ENCODE measurements at places on chromosomes 5 and 9.

DNA sequence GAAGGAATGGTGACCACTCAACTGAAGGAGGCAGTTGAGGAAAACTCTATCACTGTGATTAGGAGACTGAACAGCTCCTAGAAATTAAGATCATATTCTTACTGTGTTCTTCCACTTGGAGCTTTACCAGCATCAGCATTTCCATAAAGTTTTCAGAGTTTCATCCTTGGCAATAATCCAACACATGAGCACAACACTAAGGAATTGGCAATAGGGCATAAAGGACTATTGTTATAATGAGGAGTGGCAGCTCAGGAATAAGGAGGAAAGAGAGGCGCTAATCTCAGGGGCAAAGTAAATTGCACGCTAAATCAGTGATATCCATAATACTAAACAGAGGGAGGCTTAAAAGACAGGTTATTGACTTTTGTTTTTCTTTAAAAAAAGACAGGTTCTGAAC lies 338.9 kb downstream of the EFNA5 start:
- DNase-seq: no peak

GRCh38 chr5:153919161-153919560 lies 119.5 kb downstream of the FAM114A2 start:
- no peak for DNase-seq

DNA sequence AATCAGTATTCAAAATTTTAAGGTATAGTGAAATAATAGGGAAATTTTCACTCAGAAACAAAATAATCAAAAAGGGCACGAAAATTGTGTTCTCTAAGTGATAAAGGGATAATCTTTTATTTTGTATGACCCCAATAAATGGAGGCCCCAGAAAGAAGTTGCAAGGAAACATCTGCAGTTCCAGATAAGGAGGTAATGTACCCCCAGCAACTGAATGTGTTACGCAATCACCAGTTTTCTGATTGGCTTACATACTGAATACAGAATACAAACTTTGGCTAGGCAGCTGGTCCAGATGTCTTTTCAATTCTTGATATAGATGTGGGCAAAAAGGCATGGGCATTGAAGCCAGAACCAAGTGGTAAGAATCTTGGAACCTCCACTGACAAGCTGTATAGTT lies 1.7 kb upstream of the TOPORS start:
- no peak for DNase-seq

- no peak for DNase-seq
Observed at GRCh38 chr5:110017854-110018253, 328.1 kb downstream of the MAN2A1 start.

- no peak for DNase-seq
Observed at GRCh38 chr5:128973244-128973643, 8.0 kb downstream of the SLC27A6 start.

- DNase-seq: no peak
Observed at GRCh38 chr9:38276771-38277439, 115.6 kb upstream of the ALDH1B1 start.

GRCh38 chr5:2700876-2701275 lies 50.6 kb downstream of the IRX2 start:
- no peak for DNase-seq

DNA sequence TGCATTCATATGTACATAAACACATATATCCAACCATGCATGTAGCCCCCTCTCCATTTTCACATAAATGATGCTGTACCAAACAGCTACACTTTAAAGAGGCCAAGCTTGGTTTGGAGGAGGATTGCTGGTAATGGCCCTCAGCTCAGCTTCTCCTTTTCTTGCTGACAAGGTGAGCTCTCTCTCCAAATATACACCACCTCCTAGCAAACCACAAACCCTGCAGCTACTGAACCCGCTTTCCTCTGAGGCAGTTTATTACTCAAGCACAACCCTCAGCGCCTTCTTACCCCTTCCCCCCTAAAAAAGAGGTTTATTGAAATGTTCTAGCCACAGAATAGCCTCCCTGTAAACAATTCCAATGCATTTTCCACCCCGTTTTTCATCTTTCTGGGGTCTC lies 54.0 kb downstream of the ALG2 start:
- no peak for DNase-seq
